ENCODE measurements at places on chromosomes 3 and 15. TPM values are rescaled to one million over a fixed set of nuclear protein-coding genes. Genes with fewer than 3 reads are reported as not detected.

GRCh38 chr15:35560258-35560657, 14.3 kb upstream of the DPH6 start:
- no peak for DNase-seq

DNA sequence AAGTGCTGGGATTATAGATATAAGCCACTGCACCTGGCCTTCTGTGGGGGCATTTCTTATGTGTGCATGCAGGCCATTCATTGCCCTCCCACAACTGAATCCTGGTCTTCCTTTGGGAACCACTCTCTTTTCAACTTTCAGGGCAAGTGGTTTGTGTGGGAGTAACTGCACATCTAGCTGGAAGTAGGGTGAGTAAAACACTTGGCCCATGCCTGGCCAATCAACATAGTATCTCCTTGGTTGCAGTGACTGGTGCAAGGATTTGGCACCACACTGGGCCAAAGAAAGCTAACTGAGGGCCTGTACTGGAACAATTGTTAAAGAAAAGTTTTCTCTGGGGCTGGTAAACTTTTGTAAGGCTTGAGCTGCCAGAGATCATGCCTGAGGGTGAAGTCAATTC, 189.2 kb upstream of the FEZF2 start:
- DNase-seq, result no peak

DNA sequence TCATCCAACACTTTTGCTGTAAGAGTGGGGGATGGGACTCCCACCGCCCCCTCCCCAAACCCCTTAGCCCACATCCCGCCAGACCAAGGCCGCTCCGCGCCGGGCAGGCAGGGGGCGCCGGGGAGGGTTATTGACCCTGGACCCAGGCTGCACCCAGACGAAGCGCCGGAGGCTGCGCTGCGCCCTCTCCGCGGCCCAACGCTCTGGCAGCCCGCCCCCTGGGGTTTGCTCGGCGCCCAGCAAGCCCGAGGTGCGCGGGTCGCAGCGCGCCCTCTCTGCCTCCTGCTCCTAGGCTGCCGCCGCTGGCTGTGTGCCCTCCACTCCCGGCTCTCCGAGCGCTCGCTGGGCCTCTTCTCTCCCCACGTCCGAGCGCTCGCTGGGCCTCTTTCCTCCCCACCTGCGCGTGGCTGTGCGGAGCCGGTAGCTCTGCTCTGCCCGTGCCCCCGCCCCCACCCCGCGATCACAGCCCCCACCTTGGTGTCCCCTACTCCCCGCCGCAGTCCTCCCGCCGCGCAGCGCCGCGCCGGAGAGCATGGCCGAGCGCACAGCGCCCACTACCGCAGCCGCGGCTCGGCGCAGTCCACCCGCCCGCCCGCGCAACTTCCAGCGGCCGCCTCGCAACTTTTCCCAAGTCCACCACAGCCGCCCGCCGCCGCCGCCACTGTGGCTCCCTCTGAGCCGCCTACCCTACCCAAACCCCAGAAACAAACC, 1.2 kb downstream of the MECOM start:
- DNase-seq, result peak; percentile 29

- peak; percentile 30 for DNase-seq
Measured at GRCh38 chr3:172751175-172751704, 714 bp downstream of the ECT2 start.

DNA sequence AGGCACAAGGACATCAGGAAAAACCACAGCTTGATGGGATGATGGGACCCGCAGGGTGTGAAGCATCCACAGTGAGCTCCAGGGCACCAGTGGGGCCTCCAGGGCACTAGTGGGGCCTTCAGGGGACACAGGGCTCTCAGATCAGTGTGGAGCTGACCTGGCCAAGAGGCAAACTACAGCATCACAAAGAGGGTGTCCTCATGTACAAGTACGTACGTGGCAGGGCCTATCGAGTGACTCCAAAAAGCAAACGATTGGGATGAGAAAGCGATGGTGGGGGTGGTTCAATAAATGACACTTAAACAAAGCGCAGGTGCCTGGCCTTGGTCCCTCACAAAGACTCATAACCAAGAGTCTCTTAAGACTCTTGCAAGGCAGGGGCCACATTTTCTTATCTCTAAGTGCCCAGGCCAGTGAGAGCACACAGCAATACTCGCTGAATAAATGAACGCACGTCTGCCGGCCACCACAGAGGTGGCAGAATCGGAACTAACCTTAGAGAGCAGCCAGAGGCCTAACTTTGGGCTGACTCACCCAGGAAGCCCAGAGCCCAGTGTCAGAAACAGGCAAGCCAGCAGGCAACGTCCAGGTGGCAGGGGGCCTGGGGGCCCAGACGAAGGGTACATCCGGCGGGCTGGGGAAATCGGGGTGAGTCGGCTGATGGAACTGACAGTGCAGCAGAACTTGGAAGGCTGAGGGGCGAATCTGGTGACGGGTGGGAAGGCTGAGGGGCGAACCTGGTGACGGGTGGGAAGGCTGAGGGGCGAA, 8.7 kb downstream of the PCSK6 start:
- no peak for DNase-seq

GRCh38 chr15:27844018-27844666, 255.0 kb downstream of the OCA2 start:
- DNase-seq, result no peak

DNA sequence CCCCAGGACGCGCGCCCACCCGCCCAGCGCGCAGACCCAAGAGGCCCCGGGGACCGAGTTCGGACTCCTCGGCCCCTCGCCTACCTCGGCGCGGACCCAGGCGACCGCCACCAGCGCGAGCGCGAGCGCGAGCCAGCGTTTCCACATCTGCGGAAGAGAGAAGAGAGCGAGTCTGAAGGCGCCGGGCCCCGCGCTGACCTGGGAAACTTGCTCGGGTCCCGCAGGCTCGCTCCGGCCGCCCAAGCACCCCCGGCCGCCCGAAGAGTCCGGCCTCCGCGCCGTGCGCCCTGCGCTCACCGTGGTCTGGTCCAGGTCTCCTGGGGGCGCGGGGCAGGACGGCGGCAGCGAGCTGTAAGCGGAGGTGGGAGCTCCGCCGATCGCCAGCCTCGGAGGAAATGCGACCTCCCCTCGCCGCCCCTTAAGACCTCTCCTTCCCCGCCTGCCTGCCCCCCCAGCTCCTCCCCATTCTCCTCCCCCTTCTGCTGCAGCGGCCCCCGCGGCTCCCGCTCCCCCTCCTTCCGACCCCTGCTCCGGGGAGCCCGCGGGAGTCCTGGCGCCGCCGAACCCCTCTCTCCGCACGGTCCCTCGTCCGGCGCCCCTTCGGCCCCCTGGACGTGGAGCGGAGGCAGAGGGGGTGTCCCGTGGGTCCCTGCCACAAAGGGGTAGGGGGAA, at the start of gene FSTL1:
FSTL1 (minus strand) TSS at position 393 of the 672 bp plus-strand sequence; CDS start at position 147, 246 bp downstream.
- DNase-seq, result peak; percentile 4

GRCh38 chr15:47929138-47929803, 191.5 kb upstream of the SLC24A5 start:
- no peak for DNase-seq

GRCh38 chr15:49110158-49110944, 45.0 kb downstream of the COPS2 start:
- no peak for DNase-seq

DNA sequence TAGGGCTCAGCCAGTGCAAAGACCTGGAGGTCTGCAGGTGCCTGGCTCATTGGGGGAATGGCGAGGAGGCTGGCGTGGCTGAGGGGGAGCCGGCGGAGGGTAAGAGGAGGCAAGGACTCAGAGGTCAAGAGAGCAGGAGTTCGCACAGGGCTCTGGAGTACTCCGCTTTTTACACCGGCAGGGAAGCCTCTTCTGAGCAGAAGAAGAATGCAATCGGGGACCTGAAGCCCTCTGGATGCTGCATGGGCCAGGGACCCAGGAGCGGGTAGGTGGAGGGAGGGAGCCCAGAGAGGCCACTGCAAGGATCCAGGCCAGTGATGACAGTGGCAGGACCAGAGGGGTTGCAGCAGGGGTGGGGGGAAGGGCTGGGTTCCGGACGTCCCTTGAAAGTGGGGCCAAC, 70.4 kb upstream of the TAMM41 start:
- no peak for DNase-seq

GRCh38 chr3:179956416-179956830, 80.3 kb downstream of the PEX5L start:
- no peak for DNase-seq

GRCh38 chr15:76313731-76314130, 2.5 kb upstream of the ETFA start:
- no peak for DNase-seq

GRCh38 chr15:44537735-44538240, 841 bp downstream of the EIF3J start:
- no peak for DNase-seq

DNA sequence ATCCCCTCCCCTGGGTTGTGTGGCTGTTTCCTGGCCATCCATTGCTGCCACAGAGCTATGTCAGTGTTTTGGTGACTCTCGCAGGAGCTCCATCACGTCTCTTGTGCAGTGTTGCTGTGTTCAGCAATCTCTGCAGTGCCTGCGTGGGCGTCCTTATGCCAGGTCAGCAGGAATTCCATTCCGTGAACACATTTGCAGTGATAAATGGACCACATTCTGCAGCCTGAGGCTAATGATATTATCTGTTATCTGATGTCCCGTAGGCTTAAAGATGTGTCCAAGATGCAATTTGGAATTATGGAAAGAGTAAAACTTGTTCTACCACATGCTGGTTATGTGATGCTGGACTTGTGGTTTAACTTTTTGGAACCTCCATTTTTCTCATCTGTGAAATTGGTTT, 25.5 kb upstream of the COL6A6 start:
- DNase-seq, result no peak

GRCh38 chr3:144638009-144638408, 666.4 kb downstream of the DIPK2A start:
- no peak for DNase-seq

DNA sequence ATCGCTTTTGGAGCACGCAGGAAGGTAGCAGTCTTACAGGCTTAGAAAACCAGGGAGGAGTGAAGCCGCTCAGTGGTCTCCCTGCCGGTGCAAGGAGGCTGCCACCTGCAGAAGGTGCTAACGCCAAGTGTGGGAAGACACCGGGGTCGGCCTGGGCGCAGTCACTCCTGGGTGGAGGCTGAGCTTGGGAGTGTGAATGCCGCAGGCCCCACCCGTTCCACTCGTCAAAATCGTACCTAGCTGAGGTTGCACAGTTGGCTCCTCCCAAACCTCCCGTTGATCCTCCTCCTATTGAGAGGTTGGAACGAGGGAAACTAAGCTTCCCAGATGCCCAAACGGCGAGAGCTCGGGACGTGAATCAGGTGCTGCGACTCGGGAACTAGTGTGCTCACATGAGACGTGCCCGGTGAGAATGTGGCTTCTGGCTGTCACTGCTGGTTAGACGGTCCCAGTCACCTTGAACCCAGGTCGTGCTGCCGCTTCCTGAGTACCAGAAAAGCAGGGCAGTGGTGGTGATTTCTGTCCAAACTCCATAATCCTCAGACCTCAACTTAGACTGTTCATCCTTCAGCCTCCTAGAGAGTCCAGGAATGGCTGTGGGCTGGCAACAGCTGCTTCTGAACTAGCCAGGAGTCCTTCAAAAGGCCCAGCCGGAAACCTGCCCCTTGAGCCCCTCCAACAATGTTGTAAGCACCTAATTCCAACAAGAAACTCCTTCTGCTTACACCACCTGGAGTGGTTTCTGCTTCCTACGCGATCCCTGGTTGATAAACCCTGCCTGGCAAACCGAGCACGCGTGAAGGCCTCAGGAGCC, 156.0 kb downstream of the XXYLT1 start:
- no peak for DNase-seq

The CELF6 gene
- total RNA-seq, result 2.6 TPM

The CASR gene
- not detected for total RNA-seq

The ANO10 gene
- 8.9 TPM for total RNA-seq

The KLHL6 gene
- total RNA-seq, result 13.6 TPM
